ENCODE measurements at places on chromosomes 6 and 20.
A peak's percentile ranks its signal among the peaks of the same experiment; 100 is the strongest.

DNA sequence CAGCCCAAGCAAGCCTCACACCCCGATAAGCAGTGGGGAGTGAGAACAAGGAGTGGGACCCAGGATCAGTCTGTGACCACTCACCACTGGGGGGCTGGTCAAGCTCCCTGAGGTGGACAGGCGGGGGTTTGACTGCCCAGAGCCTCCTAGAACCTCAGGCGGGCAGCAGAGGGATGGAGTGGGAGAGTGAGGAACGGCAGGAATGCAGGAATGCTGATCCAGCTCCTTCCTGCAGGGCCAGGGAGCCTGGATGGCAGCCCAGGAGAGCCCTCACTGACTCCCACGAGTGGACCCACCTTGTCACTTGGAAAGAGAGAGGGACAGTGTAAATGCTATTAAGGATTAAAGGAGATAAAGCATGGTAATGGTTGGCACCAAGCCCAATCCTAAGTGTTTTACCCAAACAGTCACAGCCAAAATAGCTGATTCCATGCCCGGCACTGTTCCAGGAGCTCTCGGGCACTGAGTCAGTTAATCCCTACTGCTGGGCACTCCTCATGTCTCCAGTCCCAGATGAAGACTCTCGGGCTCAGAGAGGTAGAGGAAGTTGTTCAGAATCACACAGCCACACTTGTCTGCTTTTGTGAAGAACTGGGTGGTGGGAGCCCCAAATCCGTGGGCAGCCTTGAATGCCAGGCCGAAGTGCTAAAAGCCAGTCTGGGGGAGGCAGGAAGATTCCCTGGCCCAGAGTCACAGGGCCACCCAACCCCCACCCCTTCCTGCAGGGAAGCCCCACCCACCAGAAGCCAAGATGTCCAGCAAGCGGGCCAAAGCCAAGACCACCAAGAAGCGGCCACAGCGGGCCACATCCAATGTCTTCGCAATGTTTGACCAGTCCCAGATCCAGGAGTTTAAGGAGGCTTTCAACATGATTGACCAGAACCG lies 3.1 kb downstream of the MYL9 start:
- DNase-seq, result no peak

DNA sequence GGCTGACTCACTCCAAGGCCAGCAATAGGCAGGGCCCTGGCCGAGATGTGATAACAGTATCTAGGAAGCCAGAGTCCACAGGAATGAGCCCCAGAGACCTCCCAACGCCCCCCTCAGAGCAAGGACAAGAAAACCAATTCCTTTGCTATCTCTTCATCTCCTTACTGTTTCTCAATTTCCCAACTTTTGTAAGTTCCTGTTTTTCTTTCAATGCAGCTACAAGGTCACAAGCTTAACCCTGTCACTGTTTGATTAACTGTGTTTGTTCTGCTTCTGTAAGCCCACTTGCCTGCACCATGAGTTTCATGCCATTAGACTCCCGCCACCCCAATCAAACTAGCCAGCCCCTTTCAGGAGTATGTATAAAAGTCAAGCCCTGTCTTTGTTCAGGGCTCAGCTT lies 3.5 kb downstream of the FKBP1C start:
- DNase-seq, result no peak

DNA sequence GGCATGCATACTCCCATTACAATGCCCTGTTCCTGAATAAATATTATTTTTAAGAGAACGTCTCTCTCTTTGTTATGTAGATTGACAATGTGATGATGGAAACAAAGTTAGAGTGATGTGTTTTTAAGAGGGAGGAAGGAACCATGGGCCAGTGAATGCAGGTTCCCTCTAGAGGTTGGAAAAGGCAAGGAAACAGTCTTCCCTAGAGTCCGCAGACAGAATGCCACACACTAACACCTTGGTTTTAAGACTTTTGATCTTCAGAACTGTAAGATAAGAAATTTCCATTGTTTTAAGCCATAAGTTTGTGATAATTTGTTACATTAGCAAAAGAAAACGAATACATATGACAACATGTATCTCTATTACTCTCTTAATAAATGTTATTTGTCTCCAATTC lies 4.7 kb upstream of the CENPW start:
- DNase-seq, result no peak

- DNase-seq, result no peak
These were observed 47.1 kb downstream of the STX7 start for GRCh38 chr6:132465530-132466485.

DNA sequence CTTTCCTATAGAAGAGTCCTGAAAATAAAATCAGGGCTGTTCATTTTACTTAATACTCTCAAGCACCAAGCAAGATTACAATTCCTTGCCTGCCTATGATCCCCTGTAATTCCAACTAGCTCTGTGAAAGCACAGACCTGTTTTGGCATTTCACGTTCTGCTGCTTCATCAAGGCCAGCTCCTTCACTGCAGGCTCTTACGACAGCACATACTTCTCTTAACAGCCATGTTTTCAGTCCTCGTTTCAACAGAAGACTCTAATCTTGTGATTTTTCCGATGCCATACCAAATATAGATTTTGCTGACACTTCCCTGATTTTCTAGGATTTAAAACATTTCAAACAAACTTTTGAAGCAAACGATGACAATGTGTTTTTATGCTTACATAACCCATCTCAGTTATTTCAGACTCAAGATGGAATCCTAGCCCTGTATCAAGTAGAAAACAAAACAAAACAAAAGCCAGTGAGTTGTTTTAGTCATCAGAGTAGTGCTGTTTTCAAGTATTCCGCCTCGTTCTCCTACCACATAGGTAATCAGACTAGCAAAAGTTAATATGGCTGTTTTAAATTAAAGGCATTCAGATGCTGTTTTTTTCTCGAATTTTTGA lies 616.5 kb upstream of the CITED2 start:
- DNase-seq, result no peak

DNA sequence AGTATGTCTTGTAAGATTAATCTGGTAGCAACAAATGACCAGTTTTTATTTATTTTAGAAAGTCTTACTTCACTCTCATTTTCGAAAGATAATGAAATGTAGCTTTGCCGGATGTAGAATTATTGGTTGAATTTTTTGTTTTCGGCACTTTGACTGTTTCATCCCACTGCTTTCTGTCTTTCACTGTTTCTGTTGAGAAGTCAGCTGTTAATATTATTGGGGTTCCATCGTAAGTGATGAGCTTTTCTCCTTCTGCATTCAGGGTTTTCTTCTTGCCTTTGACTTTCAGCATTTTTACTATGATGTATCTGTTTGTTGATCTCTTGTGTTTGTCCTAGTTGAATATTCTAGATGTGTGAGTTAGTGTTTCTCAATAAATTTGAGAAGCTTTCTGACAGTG lies 383.4 kb downstream of the PAX1 start:
- no peak for DNase-seq

GRCh38 chr20:35395728-35396127 lies 16.0 kb downstream of the UQCC1 start:
- DNase-seq, result no peak

DNA sequence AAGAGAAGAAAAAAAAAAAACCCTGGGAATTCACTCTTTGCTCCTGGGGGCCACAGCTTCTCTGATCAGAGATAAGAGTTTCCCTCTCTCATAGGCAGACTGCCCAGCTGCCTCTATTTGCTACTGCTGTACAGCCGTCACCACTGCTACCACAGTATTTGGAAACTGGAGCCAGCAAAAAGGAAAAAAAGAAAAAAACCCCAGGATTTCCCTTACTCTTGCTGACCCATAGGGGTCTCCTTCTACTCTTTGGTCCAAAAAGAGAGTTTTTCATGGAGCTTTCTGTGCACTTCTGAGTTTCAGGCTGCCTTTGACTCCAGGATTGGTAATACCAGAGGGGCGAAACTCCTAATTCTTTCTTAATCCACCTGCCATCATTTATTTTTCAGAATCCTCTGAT lies 89.7 kb downstream of the MDGA1 start:
- no peak for DNase-seq

GRCh38 chr20:32807706-32808105 lies 12.0 kb upstream of the MAPRE1 start:
- no peak for DNase-seq

DNA sequence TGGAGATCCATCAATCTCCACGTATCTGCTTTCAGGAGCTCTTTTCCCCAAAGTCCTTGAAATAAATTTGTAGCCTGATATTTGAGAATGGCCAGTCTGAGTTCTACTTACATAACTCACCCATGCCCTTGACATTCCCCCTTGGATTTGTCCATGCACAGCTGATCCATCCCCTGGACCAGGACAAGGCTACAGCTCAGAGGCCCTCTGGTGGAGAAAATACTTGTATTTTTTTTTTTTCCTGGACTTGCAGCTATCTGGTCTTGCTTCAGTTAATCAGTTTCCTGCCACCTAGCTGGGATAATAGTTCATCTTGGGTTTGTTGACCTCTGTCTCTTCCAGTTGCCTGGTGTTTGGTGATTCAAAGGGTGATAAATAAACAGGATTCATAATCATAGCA lies 467.6 kb downstream of the DHX35 start:
- DNase-seq, result no peak

GRCh38 chr6:109039795-109040194 lies 54.9 kb downstream of the SESN1 start:
- DNase-seq, result no peak

DNA sequence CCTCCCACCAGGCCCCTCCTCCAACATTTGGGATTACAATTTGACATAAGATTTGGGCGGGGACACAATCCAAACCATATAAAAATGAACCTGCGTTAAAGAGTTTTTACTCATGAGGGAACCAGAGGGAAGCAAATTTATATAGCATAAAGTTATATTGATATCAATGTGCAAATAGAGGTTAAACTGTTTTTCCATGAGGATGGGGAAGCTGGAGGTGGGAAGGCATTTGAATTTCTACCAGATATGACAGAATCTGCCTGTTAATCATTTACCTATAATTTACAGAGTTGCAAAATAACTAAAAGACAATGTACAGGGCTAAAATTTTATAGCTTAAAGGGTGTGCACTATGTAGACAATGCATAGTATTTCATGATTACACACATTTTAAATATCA lies 322.0 kb upstream of the FKBP1C start:
- no peak for DNase-seq

DNA sequence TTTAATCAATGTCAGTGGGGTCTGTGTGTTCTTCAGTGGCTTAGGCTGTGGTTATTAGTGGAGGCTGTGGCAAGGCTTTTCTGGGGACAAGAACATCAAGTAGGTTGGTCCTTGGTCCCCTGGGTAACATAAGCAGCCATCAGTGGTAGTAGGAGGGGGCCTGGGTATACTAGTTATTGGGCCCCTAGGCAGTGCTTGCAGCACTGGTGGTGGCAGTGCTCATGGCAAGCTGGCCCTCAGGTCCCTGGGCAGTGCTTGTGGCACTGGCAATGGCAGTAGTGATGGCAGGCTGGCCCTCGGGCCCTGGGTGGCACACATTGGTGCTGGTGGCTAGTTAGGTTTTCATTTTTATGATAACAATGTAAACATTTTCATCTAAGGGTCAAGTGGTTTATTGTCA lies 32.5 kb upstream of the MAS1 start:
- no peak for DNase-seq

DNA sequence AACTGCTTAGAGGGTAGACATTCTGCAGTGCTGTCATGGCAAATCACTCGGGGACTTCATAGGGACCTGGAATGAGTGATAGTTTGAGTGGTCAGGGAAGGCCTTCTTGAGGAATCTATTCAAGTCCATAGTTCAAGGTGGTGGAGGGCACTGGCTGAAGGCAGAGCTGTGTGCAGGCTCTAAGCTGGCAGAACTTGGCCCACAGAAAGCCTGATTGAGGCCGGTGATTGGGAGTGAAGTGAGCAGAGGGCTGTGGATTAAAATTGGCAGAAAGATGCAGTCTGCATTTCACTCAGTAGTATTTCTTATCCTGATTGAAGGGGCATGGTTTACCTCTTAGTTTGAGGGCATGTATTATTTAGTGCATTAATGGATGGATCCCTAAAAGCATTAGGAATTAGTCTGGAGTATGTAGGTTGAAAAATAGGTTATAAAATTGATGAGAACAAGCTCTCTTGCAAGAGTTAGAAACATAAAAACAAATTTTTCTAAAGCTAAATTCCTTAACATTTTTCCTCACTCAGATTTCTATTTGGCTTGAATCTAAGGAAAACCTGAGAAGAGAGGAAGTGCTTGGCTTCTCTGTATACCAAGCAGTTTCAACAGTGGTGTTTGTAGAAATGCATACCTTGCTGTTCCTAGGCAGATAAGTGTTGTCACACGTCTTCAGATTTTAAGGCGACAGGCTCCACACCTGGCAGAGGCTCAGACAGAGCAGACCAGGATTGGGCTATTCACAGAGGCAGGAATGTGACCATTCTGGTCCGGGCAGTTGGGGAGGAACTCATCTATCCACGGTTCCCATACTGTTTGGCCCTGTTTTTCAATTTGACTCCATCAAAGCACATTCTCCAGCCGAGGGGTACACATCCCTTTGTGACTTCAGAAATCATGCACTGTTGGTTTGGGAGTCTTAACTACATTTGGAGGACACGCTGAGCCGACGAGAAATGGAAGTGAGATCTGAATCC lies 45.2 kb downstream of the UTRN start:
- no peak for DNase-seq

GRCh38 chr6:142339968-142340658 lies 38.3 kb downstream of the ADGRG6 start:
- no peak for DNase-seq

- DNase-seq, result no peak
These were observed 37.6 kb upstream of the LYRM2 start for GRCh38 chr6:89675949-89676748.

GRCh38 chr6:8030920-8031319 lies 33.3 kb downstream of the BLOC1S5 start:
- DNase-seq, result no peak

- no peak for DNase-seq
These were observed 41.4 kb downstream of the LAMP5 start for GRCh38 chr20:9555781-9556180.

GRCh38 chr6:21185861-21186478 lies 407.6 kb upstream of the SOX4 start:
- DNase-seq, result peak; percentile 83

DNA sequence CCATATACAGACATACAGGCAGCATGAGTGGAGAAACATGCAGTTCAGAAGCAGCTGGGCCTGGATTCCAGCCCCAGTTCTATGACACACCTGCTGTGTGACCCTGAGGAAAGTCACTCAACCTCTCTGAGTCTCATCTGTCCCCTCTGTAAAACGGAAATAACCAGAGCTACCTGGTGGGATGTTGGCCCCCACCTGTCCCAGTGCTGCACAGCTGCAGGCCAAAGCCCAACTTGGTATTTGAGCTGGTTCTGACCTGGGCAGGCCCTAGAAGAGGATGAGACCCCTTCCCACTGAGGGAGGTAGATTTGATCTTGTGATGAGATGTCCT lies 55.5 kb downstream of the PPP1R16B start:
- DNase-seq, result no peak

GRCh38 chr6:170095273-170095981 lies 195.5 kb downstream of the DLL1 start:
- DNase-seq, result no peak

GRCh38 chr6:106173124-106173879 lies 87.2 kb downstream of the PRDM1 start:
- DNase-seq, result no peak
